Central memory CD8-positive, alpha-beta T cell (primary cell): ENCODE measurements at places on chromosomes 2 and 18.

DNA sequence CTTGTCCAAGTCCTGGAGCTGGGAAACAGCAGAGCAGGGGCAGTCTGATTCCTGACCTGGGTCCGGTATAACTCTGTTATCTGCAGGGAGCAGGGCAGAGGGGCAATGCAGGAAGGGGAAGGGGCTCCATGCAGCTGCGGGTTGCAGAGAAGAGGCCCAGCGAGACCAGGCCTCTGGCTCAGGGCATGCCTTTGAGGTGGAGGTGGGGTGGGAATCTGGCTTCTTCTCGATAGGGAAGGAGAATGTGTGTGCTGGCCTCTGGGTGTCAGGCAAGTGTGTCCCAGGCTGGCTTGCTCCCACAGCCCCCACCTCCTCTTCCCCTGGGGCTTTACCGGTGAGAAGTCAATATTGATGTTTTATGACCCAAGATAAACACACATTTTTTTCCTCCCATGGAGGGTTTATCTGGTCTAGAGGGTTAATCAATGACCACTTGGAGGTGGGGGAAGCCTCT lies 187.1 kb upstream of the HAAO start:
- no peak for DNase-seq

DNA sequence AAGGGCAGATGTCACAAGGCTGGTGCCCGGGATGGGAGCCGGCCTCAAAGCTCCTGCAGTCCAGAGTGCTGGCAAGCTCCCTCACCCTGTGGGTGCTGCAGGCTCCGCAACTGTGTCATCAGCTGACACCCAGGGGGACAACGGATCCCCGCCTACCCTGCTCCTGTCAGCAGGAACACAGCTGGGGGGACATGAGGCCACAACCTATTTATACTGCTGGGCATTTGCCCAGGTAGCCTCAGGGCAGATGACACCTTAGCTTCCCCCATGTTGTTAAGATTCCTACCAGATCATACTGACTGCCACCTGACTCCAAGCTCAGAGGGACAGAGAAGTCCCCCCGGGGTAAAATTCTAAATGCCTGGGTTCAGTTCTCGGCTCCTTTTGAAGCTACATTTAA lies 1.2 kb downstream of the ANKRD23 start:
- no peak for DNase-seq

DNA sequence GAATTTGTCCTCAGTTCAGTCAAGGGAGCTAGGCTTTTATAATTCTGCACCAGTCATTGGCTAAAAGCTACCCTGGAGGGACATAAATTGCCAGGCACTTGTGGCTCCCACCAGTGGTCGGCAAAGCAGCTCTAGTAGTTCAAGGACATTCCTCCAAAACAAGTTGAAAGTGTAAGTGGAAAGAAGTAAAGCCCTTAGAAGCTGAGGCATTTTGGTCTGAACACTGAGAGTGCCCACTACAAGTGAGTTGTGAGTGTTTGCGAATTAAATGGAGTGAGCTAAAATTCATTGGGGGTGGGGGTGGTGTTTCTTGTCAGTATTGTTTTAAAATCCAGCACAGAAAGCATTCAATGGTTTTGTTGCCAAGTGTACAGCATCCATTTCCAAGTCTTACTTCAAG lies 879.9 kb upstream of the CDH2 start:
- no peak for DNase-seq

DNA sequence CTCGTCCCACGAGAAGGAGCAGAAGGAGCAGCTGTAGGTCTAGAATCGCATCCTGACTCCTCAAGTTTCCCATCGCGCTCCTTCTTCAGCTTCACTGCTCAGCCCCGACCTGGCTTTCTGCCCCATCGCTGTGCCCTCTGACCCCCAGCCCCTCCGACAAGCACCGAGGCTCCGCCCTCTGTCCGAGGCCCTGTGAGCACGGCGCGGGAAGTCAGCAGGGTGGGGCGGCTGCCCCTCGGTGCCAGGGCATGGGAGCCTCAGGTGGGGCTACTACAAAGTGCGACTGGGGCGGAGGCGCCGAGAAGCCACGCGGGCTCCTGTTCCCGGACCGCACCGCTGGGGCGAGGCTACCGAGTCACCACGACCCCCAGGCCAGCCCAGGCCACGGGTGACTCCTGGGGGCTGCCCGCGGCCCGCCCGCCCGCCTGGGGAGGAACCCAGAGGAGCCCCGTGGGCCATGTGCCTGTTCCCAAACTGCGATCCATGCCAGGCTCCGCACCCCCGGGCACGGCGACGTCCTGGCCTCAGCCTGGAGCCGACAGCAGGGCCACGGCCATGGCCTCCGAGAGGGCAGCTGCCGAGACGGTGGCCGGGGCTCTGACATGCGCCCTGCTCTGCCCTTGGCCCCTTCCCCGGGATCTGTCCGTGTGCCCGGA lies 36.6 kb upstream of the ID2 start:
- DNase-seq: no peak

DNA sequence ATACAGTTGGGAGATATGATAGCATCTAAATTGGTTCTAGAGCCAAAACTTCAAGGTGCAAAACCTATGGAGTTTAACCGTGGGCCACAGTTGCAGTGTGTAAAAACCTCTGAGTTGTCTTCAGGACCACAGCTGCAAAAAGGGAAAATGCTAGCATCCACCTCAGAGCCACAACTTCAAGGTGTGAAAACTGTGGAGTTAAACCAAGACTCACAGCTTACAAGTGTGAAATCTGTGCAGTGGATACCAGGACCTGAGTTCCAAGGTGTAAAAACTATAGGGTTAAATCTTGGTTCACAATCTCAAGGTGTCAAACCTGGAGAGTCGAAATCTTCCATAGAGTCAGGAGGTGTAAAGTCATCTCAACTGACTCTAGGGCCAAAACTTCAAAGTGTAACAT lies 10.4 kb upstream of the ZNF512 start:
- no peak for DNase-seq

- DNase-seq: no peak
These were observed 341.3 kb upstream of the DCC start for GRCh38 chr18:51998711-51999110.
